ENCODE measurements at places on chromosomes 2 and 18.
A peak's percentile ranks its signal among the peaks of the same experiment; 100 is the strongest.

GRCh38 chr18:37512400-37512799 lies 53.2 kb downstream of the CELF4 start:
- DNase-seq = no peak

- no peak for DNase-seq
Measured at GRCh38 chr2:40169430-40169829, 282.5 kb downstream of the SLC8A1 start.

DNA sequence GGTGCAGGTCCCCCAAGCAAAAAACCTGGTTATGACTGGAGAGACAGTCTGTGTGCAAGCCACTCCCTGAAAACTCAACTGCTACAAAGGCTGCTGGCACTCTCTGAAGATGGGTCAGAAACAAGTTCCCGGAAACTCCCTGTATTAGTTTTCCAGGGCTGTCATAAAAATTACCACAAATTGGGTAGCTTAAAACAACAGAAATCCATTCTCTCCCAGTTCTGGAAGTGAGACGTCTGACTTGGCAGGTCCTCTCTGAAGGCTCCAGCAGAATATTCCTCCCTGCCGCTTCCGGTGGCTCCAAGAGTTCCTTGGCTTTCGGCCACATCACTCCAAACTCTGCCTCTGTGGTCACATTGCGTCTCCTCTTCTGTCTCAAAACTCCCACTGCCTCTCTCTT lies 30.1 kb upstream of the SERPINE2 start:
- no peak for DNase-seq

GRCh38 chr18:71221405-71221804 lies 932.6 kb downstream of the SOCS6 start:
- no peak for DNase-seq

GRCh38 chr2:63980794-63981193 lies 38.4 kb downstream of the VPS54 start:
- no peak for DNase-seq

- no peak for DNase-seq
Measured at GRCh38 chr18:79413901-79414300, 18.2 kb downstream of the NFATC1 start.

GRCh38 chr2:59093571-59093970 lies 852.4 kb upstream of the FANCL start:
- DNase-seq = no peak

DNA sequence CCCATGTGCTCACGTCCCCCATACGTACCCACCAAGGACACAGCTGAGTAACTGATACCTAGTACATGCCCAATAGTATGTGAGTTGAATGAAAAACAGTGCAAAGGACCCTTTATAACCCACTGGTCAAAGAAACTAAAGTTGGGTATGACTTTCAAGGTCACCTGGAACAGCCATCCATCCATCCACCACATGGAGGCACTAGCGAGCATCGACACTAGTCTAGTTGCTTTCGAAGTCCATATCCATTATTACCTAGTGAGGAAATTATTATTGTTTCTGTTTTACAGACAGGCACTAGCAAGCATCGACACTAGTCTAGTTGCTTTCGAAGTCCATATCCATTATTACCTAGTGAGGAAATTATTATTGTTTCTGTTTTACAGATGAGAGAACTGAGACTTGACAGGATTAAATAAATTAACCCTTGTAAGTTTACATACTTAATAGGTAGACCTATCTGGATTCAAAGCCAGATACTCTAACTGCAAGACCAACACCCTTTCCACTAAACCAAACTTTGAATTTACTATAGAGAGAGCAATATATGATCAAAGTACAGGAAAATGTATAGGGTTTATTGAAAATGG lies 233.7 kb downstream of the METTL4 start:
- no peak for DNase-seq

DNA sequence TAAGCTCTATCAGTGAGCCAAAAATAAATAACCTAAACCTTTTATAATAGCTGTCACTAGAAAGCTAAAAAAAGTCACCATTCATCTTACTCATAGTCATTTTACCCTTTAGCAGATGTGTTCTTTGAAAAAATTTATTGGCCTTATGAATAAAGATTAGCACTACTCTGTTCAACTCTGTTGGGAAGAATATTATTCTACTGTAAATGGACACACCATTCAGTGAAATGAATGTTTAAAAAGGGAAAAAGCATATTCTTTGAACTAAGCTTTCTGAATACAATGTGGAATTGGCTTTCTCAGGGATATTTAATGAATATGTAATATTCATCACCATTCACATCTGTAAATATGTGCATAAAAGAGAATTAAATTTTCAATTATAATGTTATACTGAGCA lies 422.0 kb downstream of the CBLN2 start:
- DNase-seq = no peak

GRCh38 chr2:54945391-54946219 lies 104.6 kb downstream of the RTN4 start:
- DNase-seq = peak; percentile 15

- no peak for DNase-seq
Measured at GRCh38 chr2:30778611-30779010, 28.6 kb downstream of the CAPN13 start.

DNA sequence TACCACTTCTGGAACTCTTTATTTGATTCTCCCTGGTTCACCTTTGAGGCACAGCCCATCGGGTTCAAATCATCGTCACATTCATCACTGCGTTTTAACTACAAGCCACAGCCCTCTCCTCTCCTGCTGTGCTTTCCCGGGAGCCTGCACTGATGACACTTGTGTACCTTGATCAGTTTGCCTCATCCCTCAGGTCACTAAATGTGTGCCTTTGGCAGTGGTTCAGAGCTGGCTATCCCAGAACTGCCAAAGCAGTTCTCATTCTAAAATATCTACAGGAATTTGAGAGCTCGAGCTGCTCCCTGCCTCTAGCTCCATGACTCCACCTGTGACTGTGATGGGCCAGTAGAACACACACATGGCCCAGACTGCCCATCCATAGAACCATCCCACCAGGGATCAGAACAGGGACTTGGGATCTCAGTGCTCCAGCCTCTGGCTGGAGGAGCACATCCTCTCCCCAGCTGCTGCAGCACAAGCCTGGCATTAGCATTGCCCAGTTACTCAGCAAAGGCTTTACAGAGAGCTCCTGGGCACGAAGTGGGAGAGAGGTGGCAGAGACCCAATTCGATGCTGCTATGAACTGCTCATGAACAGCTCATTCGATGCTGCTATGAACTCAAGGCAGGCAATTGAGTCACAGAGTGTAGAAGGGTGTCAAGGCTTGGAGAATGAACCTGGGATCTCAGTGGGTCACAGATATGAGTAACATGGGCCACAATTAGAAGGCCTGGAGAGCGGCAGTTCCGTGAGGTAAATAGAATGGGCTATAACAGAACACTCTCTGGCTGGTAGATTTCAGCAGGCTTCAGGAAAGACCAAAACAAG lies 41.9 kb downstream of the EVA1A start:
- DNase-seq = no peak

DNA sequence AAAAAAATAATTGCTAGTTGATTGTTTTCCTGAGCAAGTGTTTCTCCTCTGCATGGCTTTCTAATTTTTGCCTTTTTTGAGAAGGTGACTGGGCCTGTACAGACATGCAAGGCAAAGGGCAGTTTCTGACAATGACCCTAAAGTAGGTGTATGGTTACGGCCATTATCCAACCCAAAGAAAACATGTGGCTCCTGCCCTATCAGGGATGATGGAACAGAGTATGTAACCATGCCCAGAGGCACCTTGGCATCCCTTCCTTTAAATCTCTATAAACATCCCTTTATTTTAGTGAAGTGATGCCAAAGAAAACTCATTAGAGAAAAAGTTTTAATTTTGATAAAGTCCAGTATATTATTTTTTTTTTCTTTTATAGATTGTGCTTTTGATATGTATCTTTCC lies 217.5 kb downstream of the LPIN1 start:
- no peak for DNase-seq

DNA sequence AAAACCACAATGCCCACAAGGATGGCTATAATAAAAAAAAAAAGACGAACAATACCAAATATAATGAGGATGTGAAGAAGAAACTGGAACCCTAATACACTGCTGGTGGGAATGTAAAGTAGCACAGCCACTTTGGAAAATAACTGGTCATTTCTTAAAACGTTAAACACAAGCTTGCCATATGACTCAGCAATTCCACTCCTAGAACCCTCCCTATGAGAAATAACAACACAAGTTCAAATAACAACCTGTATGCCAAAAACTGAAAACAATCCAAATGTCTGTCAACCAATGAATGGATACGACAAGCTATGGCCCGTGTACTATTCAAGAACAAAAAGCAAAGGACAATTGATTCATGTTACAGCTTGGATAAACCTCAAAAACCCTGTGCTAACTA lies 7.0 kb upstream of the ALPK2 start:
- DNase-seq = peak; percentile 38

GRCh38 chr2:152950126-152950525 lies 231.7 kb downstream of the ARL6IP6 start:
- DNase-seq = no peak

DNA sequence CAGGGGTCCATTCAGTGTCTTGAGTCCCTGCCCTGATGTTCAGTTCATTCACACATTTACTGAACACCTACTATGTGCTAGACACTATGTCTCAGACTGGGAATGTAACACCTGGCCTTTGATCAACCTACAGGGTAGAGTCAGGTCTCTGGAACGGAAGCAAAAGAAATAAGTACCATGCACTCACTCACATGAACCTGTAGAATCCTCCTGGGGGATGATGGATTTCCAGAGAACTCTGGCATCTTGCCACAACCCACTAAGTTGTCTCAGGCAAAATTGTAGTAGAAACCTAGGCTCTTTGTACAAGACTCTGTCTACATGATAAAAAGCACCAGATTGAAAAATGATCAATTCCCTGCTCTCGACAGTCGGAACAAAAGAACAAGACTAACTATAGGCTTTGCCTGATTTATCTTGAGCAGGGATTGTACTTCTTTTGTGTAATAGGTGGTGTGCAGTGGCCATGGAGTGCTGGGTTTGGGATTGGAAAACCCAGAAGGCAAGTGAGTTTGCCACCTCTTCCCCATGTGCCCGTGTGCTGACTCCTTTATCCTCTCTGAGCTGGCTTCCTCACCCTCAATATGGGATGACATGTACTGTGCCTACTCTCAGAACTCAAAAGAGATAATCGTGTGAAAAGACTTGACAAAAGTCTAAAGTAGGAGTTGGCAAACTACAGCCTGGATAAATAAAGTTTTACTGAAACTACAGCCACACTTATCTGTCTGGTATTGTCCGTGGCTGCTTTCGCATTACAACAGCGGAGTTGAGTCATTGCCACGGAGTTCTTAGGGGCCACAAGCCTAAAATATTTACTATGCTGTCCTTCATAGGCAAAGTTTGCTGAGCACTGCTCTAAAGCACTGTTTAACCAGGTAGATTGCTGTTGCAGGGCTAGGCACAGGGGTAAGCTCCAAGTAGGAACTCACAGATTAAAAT lies 4.4 kb downstream of the CAPN14 start:
- no peak for DNase-seq

GRCh38 chr2:197969391-197969893 lies 165.0 kb downstream of the PLCL1 start:
- DNase-seq = no peak

DNA sequence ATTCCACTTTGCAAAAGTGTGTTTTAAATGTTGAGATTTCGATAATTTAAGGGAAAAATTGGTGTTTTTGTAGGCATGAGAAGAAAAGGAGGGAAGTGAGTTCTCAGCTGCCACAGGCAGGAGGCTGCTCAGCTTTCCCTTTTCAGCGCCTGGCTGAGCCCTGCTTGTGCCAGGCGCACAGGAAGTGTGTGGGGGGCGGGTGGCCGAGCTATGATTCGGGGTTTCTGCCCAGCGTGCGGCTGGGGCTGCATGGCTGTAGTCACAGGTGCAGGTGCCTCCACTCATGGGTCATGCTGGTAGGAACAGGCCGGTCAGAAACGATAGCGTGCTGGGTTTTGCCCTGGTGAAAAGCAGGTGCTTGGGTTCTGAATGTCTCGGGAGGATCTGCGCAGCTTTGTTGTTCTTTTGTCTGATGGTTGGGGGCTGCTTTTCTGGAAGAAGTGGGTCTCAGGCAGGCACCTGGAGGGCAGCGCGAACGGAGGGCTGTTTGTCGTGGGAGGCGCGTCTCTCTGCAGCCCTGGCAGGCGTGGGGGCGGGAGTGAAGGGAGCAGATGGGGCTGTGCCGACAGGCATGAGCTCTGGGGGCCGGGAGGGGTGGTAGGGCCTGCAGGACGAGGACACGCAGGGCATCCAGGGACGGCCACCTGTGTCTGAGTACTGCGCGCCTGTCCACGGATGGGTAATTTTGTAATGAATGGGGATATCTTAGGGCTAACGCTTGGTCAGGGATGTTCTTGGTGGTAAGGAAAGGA lies 2.1 kb downstream of the KCNG2 start:
- DNase-seq = no peak

GRCh38 chr2:235116885-235117492 lies 165.2 kb downstream of the SH3BP4 start:
- no peak for DNase-seq

GRCh38 chr2:13681936-13682335 lies 950.6 kb upstream of the LRATD1 start:
- no peak for DNase-seq

GRCh38 chr2:134581877-134582546 lies 136.8 kb downstream of the TMEM163 start:
- peak; percentile 49 for DNase-seq

DNA sequence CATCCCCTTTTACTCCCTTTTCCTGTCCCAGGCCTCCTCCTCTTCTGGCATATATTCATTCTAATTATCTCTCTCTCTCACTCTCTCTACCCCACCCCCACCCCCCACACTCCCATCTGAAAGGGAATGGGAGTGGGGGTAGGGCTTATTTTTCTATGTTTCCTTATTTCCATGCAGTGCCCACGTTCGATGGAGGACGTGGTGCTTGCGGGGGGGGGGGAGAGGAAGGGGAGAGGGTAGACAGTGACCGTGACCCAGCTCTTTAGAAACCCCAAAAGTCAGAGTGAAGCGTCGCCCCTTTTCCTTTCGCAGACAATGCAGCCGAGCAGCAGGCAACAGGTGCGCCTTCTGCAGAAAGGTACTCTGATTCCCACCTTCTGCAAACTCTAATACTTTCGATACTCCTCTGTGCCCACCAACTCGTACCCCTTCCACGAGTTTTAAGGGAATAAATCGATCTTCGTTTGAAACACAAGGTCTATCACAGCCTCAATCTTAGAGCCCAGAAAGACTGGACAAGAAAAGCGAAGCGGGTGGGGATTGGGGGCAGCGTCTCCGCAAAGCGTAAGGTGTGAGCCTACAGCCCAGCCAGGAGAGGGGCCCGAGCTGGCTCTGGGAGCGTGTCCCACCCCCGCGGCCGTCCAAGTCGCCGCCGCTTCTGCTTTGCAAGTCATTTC lies 891 bp upstream of the NR4A2 start:
- DNase-seq = no peak

GRCh38 chr2:62794791-62795190 lies 89.3 kb downstream of the EHBP1 start:
- DNase-seq = no peak

GRCh38 chr2:134154246-134154645 lies 99.6 kb upstream of the MGAT5 start:
- peak; percentile 36 for DNase-seq

Data from GM12878 (cell line).